ENCODE measurements at places on chromosomes 4 and X. TPM values are rescaled to one million over a fixed set of nuclear protein-coding genes. Genes with fewer than 3 reads are reported as not detected.

NDNF gene
- 3.1 TPM for total RNA-seq

- H3K27ac ChIP-seq: no peak overlapping the region
- H3K36me3 ChIP-seq: no peaks in the 10 kb centered on the region
- H3K27me3 ChIP-seq: no peaks in the 10 kb centered on the region
These were observed 100.3 kb downstream of the F11 start for GRCh38 chr4:186366326-186366725.

SLIT2 gene
- 2.8 TPM for total RNA-seq

- H3K36me3 ChIP-seq: no peaks in the 10 kb centered on the region
- H3K4me1 ChIP-seq: no peaks in the 10 kb centered on the region
- no peak overlapping the region for H3K4me3 ChIP-seq
- no peak overlapping the region for H3K27ac ChIP-seq
These were observed 98.6 kb downstream of the RBM47 start for GRCh38 chr4:40530961-40531635.

GRCh38 chr4:17066236-17066635 is 167.8 kb upstream of the LDB2 start:
- no peak overlapping the region for H3K4me3 ChIP-seq
- H3K27me3 ChIP-seq: no peaks in the 10 kb centered on the region
- no peak for DNase-seq
- H3K4me1 ChIP-seq: no peaks in the 10 kb centered on the region
- H3K27ac ChIP-seq: no peak overlapping the region
- H3K36me3 ChIP-seq: no peaks in the 10 kb centered on the region

CT45A10 gene
- total RNA-seq: not detected

DMD gene
- 4.7 TPM for total RNA-seq

- no peaks in the 10 kb centered on the region for H3K36me3 ChIP-seq
- H3K27me3 ChIP-seq: no peaks in the 10 kb centered on the region
- H3K4me3 ChIP-seq: no peak overlapping the region
These were observed 92.5 kb upstream of the SLC34A2 start for GRCh38 chr4:25563071-25563564.

- no peak for DNase-seq
- H3K4me3 ChIP-seq: no peak overlapping the region
- no peaks in the 10 kb centered on the region for H3K4me1 ChIP-seq
- no peak overlapping the region for H3K27ac ChIP-seq
- H3K27me3 ChIP-seq: no peaks in the 10 kb centered on the region
These were observed 326.5 kb downstream of the ASMT start for GRCh38 chrX:1941321-1941720.

DNA sequence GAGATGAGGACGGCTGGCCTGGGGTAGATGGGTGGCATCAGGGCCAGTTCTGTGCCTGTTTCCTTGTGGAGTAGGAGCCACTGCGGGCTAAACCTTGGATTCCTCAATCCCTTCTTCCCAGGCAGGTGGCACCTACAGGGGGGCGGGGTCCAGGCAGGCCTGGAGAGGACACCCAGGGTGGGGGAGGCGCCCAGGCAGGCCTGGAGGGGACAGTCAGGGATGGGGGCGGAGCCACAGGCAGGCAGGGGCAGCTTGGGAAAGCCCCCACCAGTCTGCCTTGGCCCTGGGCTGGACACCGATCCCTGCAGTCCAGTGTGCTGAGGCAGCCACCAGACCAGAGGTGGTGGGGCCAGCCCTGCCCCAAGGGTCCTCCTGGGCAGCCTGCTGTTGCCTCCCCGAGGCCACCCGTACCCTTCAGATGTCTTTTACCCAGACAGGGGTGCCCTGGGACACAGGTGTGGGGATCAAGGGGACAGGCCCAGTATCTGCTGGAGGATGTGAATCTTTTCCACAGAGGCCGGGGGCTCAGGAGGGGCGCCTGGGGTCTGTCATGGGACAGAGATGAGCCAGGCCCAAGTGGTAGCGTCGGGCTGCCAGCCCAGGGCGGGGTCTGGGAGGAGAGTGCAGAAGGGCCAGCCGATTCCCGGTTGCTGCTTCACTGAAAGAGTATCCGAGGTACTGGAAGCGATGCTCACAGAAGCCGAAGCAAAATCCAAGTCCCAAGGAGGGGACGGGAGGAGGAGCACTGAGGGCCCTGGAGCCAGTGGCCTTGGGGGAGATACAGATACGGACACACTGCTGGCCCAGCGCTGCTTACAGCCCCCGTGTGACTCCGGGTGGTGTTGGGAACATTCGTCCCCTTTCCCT is 34.5 kb downstream of the LRPAP1 start:
- H3K27ac ChIP-seq: no peak overlapping the region
- peaks cover 2% of the 10 kb centered on the region for H3K27me3 ChIP-seq
- no peak for DNase-seq
- H3K36me3 ChIP-seq: no peaks in the 10 kb centered on the region

FHDC1 gene
- total RNA-seq: 0.33 TPM

IL2RG gene
- 91.6 TPM for total RNA-seq

DNA sequence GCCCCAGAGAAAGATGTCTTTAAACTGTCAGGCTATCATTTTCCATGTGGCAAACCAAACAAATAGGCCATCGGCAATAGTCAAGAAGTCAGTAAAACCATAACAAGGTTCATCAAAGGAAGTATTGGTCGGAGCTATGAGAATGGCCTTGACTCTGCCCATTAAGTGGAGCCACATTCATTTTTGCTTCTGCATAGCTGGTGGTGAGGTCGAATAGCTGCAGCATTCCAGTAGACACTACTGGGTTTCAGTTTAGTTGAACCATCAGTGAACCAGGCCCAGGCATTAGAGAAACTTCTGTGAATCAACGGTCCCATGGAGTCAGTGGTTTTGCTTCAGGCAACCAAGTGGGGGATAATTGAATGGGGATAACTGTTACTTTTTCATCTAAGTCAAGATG is 92.0 kb upstream of the MED14 start:
- no peaks in the 10 kb centered on the region for H3K4me1 ChIP-seq
- H3K27ac ChIP-seq: no peak overlapping the region
- no peaks in the 10 kb centered on the region for H3K27me3 ChIP-seq
- no peak for DNase-seq
- H3K36me3 ChIP-seq: no peaks in the 10 kb centered on the region

EDA2R gene
- total RNA-seq: 2.2 TPM

- H3K36me3 ChIP-seq: no peaks in the 10 kb centered on the region
- no peak overlapping the region for H3K4me3 ChIP-seq
- no peaks in the 10 kb centered on the region for H3K27me3 ChIP-seq
- H3K27ac ChIP-seq: no peak overlapping the region
- H3K4me1 ChIP-seq: no peaks in the 10 kb centered on the region
These were observed 126.2 kb downstream of the MAPK10 start for GRCh38 chr4:86233681-86234080.

GRCh38 chr4:80029364-80029763 is 43.7 kb downstream of the ANTXR2 start:
- H3K36me3 ChIP-seq: no peaks in the 10 kb centered on the region
- H3K27me3 ChIP-seq: no peaks in the 10 kb centered on the region
- no peaks in the 10 kb centered on the region for H3K4me1 ChIP-seq
- H3K27ac ChIP-seq: no peak overlapping the region

DNA sequence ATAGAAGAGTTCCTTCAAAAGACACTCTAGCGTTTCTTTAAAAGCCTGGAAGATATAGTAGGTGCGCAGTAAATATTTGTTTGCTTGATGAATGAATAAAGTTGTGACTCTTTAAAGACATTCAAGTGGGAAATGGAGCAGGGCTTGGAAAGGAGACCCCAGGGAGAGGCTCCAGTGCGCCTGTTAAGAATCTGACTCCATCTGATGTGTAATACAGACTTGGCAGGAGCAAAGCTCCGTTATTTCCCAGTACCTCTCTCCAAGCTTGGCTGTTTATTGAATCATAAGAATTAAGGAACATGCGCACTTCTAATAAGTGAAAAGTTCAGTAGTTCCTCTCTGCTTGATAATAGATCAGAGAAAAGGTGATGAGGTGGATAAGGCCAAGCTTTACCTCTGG is 18.8 kb upstream of the KLHL8 start:
- no peak overlapping the region for H3K27ac ChIP-seq
- H3K4me3 ChIP-seq: no peak overlapping the region
- H3K4me1 ChIP-seq: no peaks in the 10 kb centered on the region
- no peak for DNase-seq

PABPC1L2B gene
- total RNA-seq: not detected

Data from thymus (tissue), 14 donors.